ENCODE measurements at places on chromosomes 4 and X.

GRCh38 chrX:130057209-130057608, 53.1 kb downstream of the ELF4 start:
- no peak for DNase-seq

DNA sequence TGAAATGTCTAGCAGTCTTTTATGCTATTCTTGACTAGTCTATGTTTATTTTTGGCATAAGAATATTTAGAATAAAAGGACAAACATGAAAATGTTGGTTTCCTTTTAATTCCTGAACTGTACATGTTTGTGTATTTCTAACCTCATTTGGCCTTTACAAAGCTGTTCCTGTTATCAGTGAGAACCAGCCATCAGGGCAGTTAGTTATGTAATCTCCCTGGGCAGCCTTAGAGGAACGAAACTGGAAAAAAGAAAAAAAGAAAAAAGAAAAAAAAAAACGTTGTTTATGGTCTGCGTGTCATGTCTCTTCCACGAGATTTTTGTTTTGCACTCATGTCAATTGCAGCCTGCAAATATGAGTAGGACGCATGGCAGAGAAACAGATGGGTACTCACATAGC, 193.7 kb downstream of the MAGEB5 start:
- DNase-seq, result no peak

GRCh38 chr4:1644891-1645657, 39.0 kb downstream of the FAM53A start:
- DNase-seq, result peak; percentile 7

DNA sequence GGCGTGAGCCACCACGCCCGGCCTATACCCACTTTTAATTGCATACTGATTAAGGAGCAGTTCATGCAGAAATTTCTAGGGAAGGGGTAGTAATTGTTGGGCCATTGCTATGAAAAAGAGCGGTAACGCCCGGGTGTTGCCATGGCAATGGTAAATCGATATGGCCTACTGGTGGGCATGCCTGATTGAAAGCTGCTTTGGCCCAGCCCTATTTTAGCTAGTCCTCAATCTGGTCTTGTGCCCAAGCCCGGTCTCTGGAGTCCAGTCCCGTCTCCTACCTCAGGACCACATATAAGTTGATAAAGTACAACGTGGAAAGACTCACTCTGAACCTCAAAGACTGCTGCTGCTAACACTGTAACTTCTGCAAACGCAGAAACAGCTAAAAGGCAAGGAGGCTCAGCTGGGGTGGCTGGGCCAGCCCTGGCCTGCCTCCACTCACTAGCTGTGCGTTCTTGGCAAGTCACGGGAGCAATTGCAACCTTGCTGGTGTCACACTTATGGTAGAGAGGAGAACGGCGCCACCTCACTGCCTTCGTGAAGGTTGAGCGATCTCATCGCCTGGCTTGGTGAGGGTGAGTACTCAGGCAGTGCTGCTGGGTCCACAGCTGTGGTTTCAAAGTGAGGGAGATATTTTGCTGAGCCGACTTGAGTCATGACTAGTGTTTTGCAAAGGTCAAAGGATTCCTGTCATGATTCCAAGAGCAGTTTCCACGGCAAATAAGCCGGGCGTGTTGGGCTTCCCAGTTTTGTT, 57.0 kb upstream of the GRPEL1 start:
- peak; percentile 90 for DNase-seq

DNA sequence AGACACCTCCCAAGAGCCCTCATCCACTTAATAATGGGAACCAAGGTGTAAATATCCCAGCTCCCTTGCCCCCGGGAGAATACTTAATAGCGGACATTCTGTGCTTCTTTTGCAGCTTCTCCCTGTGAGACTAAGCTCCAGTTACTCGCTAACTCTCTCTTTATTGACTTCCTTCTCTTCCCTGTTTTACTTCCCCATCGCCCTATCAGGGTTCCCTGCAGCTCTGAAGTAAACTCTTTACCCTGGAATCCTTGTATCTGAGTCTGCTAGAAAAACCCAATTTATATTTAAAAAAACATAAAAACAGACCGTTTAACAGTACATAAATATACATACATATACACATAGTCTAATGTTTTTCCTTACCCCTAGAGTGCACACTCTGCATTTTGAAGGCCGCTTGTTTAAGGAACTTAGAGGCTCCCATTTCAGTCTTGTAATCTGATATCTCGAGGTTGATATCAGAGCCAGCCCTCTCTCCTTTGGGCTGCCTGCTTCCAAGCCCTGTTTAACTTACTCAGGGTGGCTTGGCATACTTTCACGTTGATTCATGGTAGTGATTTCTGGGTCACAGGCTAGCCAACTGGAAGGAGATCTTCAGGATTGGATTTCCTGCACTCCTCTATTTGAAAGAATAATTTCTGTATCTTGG, 177.4 kb upstream of the SCML1 start:
- DNase-seq, result peak; percentile 81

DNA sequence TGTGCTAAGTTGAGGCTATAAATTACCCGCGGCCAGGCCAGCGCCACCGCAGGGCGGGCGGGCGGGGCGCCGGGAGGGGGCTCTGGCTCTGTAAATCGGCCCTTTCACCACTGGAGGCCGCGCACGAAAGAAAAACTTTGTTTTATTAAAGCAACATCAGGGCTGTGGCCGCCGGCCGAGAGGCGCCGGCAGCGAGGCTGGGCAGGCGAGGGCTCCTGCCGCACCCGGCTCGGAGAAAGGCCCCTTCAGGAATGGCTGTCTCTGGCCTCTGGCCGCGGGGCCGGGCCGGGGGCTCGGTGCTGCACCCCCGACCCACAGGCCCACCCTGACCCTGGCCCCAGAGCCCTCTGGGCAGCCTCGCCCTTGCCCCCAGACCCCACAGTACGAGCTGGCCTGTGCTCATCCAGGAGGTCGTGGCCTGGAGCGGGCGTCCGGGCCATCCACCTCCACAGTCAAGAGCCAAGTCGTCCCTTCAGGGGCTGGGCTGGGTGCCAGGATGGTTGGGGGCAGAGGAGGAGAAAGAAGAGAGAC, 29.5 kb upstream of the FGFR3 start:
- peak; percentile 25 for DNase-seq

- DNase-seq, result no peak
These were observed 7.2 kb downstream of the TCEAL3 start for GRCh38 chrX:103614999-103615398.

- no peak for DNase-seq
These were observed 34.3 kb downstream of the RAPGEF2 start for GRCh38 chr4:159137176-159137575.

- DNase-seq, result no peak
These were observed 72.4 kb downstream of the DCLK2 start for GRCh38 chr4:150150629-150151062.

- no peak for DNase-seq
These were observed 205.0 kb downstream of the CAMK2D start for GRCh38 chr4:113556382-113557134.

- peak; percentile 31 for DNase-seq
These were observed 13.9 kb upstream of the ETDC start for GRCh38 chrX:135295238-135295943.

DNA sequence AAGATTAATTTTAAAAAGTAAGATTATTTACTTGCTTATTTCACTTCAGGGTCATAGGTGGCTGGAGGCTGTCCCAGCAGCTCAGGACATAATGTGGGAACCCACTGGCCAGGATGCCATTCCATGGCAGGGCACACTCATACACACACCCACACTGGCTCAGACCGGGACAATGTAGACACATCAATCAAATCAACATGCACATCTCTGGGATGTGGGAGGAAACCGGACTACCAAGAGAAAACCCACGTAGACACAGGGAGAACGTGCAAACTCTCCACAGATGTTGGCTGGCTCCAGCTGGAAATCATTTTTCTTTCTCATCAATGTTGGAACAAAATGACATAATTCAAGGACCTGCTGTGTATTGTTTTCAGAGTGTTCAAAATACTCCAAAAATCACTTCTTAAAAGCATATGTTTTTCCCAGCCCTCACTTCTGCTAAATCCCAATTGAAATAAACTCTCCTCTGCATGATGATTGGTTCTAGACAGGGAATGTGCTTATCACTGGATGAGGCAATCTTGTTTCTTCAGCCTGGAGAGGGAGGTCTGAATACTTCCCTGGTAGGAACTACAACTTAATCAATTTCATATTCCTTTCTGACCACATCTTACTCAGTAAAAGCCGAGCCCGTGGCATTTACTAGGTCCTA, 18.6 kb upstream of the CPE start:
- no peak for DNase-seq

GRCh38 chr4:59537246-59537886, 1662.8 kb upstream of the ADGRL3 start:
- DNase-seq, result no peak

DNA sequence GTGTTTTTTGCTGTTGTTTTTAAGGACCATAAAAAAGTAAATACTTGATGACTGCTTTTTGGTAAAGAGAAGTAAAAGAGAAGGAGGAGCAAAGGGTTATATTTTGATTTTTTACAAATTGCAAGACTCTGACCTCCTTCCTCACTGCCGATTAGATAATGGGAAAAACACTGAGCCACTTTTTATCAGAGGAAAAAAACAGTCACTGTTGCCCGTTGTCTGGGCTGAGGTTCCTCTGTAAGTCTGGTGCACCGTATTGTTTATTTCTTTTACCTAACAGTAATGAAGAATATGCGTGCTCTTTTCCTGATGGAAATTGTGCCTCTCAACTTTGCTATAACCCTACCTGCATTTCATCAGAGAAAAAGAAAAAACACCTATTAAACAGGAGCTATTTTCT, 178.7 kb upstream of the EMCN start:
- DNase-seq, result no peak

GRCh38 chr4:119980456-119980855, 86.2 kb downstream of the MAD2L1 start:
- DNase-seq, result no peak

DNA sequence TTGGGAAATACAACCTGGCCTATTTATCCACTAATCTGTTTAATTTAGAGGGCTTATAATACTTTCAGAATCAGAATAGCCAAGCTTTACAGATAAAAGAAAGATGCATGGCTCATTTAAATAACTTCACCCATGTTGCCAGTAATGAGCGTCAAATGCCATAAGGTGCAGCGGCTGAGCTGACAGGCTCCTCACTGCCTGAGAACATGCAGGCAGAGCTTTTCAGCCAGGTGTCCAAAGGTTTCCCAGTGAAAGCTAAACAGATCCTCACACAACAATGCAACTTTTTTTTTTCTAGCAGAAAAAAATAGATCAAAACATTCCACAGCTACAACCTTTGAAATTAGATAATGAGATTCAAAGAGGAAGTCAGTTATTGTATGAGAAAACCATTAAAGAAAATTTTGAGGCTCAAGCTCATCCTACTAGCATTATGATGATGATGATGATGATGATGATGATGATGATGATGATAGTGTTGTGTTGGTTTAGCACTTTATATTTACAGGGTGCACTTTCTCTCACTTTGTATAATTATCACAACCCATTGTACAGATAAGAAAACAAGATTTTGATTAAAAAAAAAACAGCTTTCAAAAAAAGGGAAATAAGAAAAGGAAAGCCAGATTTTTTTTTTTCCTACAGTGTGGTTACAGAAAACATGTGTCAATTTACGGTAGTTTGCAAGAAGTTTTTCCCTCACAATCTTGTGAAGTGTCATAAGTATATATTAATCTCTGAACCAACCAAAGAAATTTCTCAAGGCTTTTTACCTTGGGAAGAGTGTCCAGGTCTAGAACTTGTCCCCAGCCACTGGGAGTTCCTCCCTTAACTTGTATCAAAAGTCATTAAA, 12.2 kb upstream of the TNIP3 start:
- no peak for DNase-seq

DNA sequence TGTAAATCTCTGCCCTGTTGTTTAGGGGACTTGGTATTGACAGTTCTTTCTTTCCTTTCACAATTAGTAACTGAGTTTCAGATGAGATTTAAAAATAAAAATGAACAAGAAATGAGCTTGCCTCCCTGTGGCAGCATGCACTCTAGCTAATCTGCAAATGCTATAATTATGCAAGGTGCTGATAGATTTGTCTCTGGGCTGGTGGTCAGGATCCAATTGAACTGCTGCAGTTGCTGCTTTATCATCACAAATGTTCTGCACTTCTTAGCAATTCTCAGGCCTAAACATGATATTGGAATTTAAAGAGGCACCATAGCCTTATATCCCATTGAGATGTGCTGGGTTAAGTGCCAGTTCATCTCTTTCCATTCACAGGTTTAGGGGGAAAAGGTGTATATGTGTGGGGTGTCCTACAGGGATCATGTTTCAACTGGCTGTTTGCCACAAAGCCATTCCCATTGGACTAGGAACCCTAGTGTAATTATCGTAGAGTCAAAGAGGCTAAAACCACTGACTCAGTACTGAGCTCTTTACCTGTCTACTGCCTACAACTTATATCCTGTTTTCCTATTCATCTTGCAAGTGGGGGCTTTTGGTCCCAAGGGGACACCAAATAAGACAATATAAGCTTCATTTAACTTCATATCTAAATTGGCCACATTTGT, 260.3 kb upstream of the TEX13A start:
- no peak for DNase-seq

DNA sequence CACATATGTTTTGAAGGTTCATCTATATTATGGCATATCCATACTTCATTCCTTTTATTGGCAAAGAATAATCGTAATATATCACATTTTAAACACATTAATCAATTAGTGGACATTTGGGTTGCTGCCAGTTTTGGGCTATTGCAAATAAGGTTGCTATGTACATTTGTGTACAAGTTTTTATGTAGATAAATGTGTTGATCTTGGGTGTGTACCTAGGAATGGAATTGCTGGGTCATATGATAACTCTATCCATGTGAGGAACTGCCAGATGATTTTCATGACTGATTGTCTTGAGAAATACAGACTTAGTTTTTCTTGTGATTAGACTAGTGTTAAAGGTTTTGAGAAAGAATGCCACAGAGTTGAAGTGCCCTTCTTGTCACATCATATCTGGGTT, 99.2 kb upstream of the RAB40AL start:
- no peak for DNase-seq

- DNase-seq, result no peak
These were observed 152.5 kb upstream of the TLL1 start for GRCh38 chr4:165720411-165721082.

DNA sequence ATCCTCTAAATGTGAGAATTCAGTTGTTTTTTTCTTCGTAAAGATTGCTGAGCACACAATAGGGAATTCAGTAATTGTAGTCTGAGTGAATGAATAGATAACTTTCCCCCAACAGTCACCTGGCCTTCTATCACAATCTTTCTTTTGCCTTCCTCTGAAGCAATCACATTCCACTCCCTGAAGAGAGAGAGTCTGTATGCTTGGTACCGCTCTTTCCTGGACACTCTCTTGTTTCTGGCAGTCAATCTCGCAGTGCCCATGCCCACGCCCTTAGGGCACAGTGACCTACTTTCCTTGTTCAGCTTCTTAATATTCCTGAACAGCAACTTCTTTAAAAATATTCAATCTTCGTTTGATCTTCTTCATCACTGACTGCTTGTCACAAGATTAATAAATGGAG, 255.9 kb downstream of the ADAMTS3 start:
- no peak for DNase-seq

- peak; percentile 16 for DNase-seq
These were observed 37.0 kb downstream of the IRS4 start for GRCh38 chrX:108699368-108699767.

- no peak for DNase-seq
These were observed 1187.8 kb downstream of the TECRL start for GRCh38 chr4:63221477-63221876.

- peak; percentile 72 for DNase-seq
These were observed at the start of gene LDB2 for GRCh38 chr4:16897991-16898827. TSS of gene LDB2 (minus strand) at chr4:16898645.

- no peak for DNase-seq
These were observed at the start of gene OTUD5 for GRCh38 chrX:48957477-48957826. TSS of gene OTUD5 (minus strand) at chrX:48957607. CDS start at chrX:48957570, 37 bp downstream.

- peak; percentile 76 for DNase-seq
These were observed 20.2 kb downstream of the TMEM31 start for GRCh38 chrX:103730796-103731493.

GRCh38 chr4:182124359-182124758, 118.8 kb upstream of the TENM3 start:
- DNase-seq, result no peak

GRCh38 chr4:150451883-150452282, 130.1 kb upstream of the MAB21L2 start:
- no peak for DNase-seq

Measured in brain microvascular endothelial cell (primary cell).